ENCODE measurements at places on chromosomes 3 and 15. TPM values are rescaled to one million over a fixed set of nuclear protein-coding genes. Genes with fewer than 3 reads are reported as not detected.

The FBXW12 gene
- total RNA-seq, result not detected

The C2CD4B gene
- total RNA-seq, result not detected

The IVD gene
- 45.6 TPM for total RNA-seq

The OIP5 gene
- 0.70 TPM for total RNA-seq

The BOC gene
- total RNA-seq, result 56.6 TPM

The CASR gene
- 1.0 TPM for total RNA-seq

The CCR9 gene
- total RNA-seq, result 0.19 TPM

The SERPINI2 gene
- not detected for total RNA-seq

GRCh38 chr15:25773248-25773647 is 89.9 kb downstream of the ATP10A start:
- ATAC-seq, result no peak

- ATAC-seq, result peak; percentile 81
Observed at GRCh38 chr3:120567370-120568201, 28.6 kb upstream of the NDUFB4 start.

- peak; percentile 19 for ATAC-seq
Observed at GRCh38 chr3:39291903-39292329, 12.1 kb upstream of the CX3CR1 start.

DNA sequence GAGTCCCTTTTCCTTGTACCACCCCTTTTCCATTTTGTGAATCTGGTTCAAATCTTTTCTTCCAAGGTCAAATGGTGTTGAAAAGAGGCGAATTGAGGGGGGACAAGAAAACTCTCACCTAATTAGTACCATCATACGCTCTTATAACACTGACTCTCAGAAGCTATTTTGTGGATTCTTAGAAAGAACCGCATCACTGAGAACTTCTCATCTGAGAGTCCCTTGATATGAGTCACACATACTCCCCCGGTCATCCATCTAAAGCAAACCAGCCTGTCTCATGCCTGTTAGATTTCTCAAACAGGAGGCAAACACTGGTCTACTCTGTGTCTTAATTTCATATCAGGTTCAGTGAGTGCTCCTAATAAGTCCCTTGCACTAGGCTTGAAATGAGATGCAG is 76.5 kb upstream of the SPRED1 start:
- ATAC-seq, result no peak

GRCh38 chr3:133965013-133965570 is 64.6 kb downstream of the SLCO2A1 start:
- ATAC-seq, result no peak

GRCh38 chr15:34794590-34795206 is 651 bp downstream of the ACTC1 start:
- no peak for ATAC-seq

DNA sequence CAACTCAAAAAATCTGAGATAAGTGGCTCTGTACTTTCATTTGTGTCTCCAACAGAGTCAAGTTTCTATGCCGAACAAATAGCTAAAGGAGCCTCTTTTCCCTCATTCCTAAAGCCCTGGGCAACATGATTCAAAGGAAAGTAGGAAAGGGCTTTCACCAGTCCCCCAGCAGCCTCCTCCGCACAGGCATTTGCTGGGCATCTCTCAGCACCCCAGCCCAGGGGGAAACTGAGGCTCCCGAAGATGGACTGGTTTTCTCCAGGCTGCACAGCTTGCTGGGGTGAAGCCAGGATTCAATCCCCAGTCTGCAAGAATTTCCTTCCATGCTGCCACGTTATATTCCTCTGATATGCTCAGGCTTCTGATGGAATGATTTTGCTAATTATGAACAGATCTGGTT is 163.8 kb downstream of the OCA2 start:
- ATAC-seq, result no peak

DNA sequence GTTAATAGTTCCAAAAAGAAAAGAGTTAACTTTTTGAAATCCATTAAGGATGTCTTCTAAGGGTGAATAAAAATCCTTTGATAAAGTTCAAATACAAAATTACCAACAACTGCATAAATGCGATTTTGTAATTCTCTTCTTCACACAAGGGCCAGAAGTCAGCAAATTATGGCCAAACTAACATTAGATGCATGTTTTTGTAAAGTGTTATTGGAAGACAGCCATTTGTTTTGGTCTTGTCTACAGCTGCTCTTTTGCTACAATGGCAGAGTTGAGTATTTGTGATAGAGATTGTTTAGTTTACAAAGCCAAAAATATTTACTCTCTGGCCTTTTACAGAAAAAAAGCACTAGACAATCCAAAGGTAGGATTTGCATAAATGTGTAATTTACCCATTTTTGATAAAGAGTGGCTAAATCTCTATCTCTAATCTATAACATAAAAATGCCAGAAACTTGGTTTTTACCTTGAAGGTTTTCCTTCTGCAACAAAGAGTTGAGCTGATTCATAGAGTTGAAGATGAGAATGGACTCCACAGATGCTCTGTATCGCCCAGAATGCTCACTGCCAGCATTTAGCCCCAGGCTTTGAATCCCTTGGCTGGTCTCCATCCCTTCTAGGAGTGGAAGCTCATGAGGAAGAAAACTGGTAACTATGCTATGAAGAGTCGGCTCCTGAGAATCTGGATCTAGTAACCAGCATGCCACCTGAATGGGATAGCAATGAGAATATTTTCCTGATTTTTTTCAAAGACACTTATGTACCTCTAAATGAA is 64.5 kb downstream of the POLQ start:
- ATAC-seq, result peak; percentile 65

GRCh38 chr3:168123201-168124176 is 27.8 kb upstream of the GOLIM4 start:
- no peak for ATAC-seq

DNA sequence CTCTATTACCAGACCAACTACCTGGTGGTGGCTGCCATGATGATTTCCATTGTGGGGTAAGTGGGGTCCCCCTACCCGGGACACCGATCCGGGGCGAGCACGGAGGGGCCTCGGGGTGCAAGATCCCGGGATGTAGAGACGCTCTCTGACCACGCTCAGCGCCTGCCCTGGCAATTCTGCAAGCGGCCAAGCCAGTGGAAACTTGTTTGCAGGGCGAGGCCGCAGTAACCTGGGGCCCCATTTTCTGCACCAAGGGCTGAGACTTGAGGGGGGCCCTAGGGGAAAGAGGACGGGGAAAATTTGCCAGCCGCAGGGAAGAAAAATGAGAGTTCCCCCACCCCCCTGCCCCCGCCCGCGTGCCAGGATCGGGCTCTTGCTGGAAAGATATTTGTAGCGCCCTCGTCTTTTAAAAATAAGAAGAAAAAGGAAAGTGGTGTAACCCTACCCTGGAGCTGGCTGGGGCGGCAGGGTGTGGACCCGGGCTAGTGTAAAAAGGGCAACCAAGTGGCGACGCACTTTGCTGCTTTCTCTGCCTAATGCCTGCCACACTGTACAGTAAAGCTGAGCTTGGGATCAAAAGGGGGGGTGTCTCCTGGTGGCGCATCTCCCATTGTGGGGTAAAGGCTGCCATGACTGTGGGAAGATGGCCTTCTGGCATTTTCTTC is 563 bp downstream of the ARL6IP5 start:
- peak; percentile 7 for ATAC-seq

DNA sequence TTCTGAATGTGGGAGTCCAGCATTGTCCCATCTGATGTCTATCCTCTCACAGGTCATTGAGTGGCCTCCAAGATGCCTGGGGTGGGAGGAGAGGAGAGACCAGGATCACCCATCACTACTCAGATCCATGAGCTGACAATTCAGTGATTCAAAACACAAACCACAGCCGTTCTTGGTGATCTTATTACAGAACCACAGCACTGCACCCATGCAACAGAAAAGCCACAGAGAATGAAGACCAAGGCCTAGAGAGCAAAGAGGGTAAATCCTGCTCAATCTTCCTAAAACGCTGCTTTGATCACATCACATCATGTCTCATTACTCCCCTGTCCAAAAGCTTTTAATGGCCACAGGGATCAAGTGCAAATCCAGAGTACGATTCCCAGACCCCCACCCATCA is 23.5 kb downstream of the ANP32A start:
- no peak for ATAC-seq

GRCh38 chr3:127488740-127489139 is 101.8 kb downstream of the TPRA1 start:
- ATAC-seq, result no peak

DNA sequence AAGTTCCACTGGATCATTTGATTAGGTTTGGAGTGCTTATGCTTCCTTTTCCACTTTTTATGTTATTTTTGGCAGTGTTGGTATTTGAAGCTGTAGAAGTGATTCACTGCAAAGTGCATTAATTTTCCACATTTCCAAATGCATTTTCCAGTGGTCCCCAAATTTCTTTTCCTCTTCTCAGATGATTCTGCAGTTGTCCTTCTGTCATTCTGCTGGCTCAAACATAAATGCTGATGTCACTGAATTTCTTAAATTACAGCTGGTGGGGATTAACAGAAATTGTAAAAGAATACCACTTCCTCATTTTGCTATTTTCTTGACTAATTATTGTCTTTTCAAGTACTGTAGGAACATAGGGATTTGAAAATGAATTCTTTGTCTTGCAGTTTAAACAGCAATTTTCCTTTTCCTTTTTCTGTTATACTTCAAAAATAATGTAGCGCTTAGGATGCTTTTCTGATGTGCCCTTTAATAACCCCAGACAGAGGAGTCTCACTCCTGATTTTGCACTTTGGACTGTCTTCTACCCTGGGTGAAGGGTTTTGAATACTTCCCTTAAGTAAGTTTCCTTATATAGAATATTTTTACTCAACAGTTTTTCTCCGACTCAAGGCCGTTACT is 25.0 kb downstream of the MITF start:
- no peak for ATAC-seq

DNA sequence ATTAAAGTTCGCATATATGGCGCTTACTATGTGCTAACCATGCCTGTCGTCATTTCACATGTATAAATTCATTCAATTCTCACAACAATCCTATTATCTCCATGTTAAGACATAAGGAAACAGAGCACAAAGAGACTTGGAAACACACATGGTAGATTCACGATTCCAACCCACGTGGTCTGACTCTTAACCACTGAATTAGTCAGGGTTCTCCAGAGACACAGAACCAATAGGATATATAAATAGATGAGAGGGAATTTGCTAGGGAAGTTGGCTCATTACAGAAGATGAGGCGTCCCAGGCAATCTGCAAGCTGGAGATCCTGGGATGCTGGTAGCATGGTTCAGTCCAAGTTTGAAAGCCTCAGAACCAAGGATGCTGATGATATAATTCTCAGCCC is 765.3 kb downstream of the TBL1XR1 start:
- no peak for ATAC-seq

- ATAC-seq, result no peak
Observed at GRCh38 chr15:100588638-100589242, 13.2 kb downstream of the LINS1 start.

- ATAC-seq, result no peak
Observed at GRCh38 chr3:98027085-98027446, 8.0 kb downstream of the GABRR3 start.

DNA sequence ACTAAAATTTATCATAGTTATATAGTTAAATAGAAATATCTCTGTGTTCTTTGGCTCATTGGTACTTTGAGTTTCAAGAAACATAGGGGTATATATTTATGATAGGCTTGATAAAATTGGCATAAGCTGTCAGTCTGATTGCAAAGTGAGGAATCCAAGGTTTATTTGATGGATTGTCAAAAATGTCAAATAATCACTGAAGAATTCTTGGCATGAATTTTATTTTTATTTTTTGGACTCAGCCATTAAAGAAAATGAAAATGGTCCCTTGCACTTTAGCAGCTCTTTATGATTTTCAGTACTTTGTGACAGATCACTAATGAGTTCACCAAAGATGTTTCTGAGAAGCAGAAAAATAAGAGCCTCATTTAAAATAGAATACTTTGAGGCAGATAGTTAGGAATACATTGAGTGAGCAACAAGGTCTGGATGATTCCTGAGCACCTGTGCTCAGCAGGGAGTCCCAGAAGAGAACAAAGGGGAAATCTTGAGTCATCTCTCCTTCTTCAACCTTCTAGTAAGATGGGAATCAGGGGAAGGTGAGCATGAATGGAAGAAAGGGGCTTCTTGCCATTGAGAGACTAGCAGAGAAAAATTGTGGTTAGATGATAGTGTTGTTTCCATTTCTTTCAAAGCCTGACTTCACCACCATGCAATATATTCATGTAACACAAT is 85.3 kb upstream of the VEPH1 start:
- no peak for ATAC-seq

DNA sequence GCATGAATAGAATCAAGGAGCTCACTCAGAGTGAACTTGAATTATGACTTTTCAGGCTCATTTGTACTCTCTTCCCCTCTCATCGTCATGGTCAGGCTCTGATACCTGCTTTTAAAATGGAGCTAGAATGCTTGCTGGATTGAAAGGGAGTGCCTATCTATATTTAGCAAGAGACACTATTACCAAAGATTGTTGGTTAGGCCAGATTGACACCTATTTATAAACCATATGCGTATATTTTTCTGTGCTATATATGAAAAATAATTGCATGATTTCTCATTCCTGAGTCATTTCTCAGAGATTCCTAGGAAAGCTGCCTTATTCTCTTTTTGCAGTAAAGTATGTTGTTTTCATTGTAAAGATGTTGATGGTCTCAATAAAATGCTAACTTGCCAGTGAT is 9.6 kb downstream of the CCNDBP1 start:
- no peak for ATAC-seq

- no peak for ATAC-seq
Observed at GRCh38 chr3:95887114-95887513, 927.3 kb upstream of the EPHA6 start.

DNA sequence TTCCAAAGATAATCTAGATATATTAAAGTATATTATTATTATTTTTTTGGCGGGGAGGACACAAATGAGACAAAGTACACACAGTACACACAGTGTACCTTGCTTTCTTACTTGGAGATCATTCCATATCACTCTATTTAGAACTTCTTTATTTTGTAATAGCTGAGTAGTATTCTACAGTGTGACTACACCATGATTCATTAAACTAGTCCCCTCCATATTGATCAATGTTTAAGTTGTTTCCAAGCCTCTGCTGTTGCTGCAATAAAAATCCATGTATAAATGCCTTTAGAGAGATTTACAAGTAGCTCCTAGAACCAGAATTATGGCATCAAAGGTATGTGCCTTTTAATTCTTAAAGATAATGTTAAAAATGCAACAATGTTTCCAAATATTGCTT is 38.8 kb downstream of the PYGO1 start:
- ATAC-seq, result no peak

DNA sequence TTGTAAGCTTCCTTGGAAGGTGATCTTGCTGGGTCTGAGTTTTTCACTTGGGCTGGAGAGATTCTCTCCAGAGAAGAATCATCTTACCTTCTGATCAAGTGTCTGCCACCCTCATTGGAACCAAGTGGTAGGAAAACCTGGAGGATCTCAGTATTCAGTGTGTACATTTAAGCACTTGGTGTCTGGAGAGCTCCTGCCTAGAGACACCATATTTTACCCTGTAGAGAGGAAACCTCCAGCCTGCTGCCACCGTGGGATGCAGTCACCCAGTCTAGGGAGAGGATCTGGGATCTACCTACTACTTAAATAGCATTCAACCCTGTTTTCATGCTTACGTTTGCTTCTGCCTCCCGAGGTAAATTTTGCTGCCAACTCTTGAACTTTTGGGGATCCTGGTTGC is 274.3 kb downstream of the SV2B start:
- no peak for ATAC-seq

- peak; percentile 96 for ATAC-seq
Observed at GRCh38 chr15:72685925-72686794, at the start of the genes BBS4 and HIGD2B. Gene BBS4, plus strand, starts transcription at chr15:72686207. Its CDS starts 21 bp downstream, at chr15:72686228. Gene HIGD2B, minus strand, starts transcription at chr15:72686182. Its CDS starts 9,808 bp downstream, at chr15:72676374.

Data from motor neuron (in vitro differentiated cells).